ENCODE measurements at places on chromosomes 7 and 10.
A peak's percentile ranks its signal among the peaks of the same experiment; 100 is the strongest.

GRCh38 chr10:68106656-68107055 is 2.6 kb upstream of the MYPN start:
- DNase-seq: no peak

- no peak for DNase-seq
Measured at GRCh38 chr10:52145636-52146035, 168.4 kb upstream of the DKK1 start.

GRCh38 chr7:42010751-42011150 is 226.3 kb downstream of the GLI3 start:
- no peak for DNase-seq

GRCh38 chr7:75971961-75972763 is 22.2 kb downstream of the TMEM120A start:
- DNase-seq: no peak

GRCh38 chr10:79936625-79937615 is 12.0 kb downstream of the SFTPD start:
- no peak for DNase-seq

GRCh38 chr7:147813316-147813715 is 777.2 kb upstream of the C7orf33 start:
- DNase-seq: no peak

DNA sequence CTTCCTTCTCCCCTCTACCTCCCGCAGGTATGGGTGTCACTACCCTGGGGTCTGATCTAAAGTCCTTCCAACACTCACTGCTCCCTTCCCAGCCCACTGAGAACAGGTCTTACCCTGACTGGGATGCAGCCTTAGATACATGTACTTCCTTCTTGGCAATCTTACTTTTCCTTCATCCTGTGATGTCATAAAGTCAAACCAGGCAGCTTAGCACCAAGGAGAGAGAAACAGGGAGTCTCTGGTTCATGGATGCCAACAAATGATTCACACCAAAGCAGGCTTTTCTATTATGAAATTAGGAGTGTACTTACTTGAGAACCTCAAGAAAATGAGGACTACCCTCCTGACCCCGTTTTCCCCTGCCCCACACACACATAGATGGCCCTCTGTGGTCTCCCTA is 111.0 kb upstream of the KMT2E start:
- DNase-seq: no peak

DNA sequence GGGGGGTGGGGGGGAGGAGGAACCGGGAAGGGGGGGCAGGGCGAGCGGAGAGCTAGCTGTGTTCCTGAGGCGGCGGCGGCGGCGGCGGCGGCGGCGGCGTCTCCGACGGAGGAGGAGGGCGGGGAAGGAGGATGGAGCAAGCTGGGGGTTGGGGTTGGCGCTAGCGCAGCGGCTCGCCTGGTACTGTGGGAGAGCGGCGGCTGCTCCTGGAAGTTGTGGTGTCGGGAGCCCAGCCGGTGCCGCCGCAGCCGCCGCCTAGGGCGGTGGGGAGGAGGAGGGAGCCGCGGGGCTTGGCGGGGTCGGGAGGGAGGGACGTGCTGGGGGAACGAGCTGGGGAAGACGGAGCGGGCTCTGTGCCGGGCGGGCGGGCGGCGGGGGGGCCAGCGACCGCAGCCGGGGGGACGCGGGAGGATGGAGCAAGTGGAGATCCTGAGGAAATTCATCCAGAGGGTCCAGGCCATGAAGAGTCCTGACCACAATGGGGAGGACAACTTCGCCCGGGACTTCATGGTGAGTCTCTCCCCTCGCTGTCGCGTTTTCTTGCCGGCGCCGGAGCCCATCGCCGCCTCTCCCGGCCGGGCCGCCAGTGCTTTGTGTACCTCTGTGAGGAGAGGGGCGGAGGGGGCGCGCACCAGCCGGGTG is at the start of gene PTPN12:
Gene PTPN12, plus strand, starts transcription at position 160 of the 642 bp plus-strand sequence. Its CDS starts 252 bp downstream, at position 412.
- DNase-seq: peak; percentile 49

DNA sequence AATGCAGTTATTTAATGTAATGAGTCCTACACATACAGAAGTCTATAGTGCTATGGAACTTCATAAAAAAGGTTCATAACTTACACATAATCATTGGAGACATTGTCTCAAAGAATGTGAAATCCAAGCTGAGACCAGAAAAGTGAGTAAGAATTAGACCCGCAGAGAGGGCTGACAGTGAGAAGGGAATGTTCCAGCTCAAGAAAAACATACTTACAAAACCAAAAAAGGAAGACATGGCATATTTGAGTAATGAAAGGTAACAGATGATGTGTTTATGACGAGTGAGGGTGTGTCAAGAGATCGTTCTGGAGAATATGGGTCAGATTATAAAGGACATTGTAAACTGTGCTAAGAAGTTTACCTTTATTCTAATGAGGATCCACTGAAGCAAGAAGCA is 566.5 kb downstream of the ATRNL1 start:
- DNase-seq: no peak

GRCh38 chr10:18659125-18659818 is at the start of gene ARL5B:
ARL5B (plus strand) TSS chr10:18659431; CDS start chr10:18659638, 207 bp downstream.
- peak; percentile 96 for DNase-seq

DNA sequence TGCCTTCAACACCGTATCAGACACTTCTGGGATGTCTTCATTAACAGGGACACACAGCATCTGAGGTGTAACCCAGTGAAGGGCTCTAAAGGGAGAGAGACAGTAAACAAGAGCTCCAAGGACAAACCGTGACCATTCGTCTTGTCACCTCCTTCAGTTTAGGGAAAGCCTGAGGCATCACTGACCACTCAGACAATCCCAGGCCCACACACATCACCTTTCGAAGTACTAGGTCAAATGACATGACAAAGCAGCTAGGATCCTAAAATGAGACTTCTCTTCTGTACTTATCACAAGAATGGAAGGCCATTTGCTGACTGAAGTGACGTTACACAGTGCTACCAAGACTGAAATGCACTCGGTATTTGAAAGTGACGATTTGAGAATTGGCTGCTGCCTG is 200.7 kb upstream of the KCTD7 start:
- no peak for DNase-seq

DNA sequence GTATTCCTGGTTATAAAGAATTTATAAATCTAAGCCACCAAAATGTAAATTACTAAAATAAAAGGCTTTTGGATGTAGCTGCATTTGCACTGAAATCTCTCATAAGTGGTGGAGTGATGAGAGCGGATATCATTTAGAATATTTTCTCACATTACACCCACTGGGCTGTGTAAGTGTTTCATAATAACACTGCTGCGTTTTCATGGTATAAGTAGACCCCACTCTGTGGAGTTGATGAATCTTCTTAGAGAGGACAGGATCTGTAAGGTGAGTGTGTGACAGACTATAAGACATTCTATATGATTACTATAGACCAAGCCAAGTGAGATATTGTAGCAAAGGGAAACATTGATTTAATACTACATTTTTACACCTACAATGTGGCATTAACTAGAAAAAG is 1024.1 kb upstream of the LRRN3 start:
- no peak for DNase-seq

GRCh38 chr7:112266141-112266540 is 59.6 kb downstream of the ZNF277 start:
- DNase-seq: no peak

- no peak for DNase-seq
Measured at GRCh38 chr10:4082861-4083260, 297.9 kb upstream of the KLF6 start.

GRCh38 chr7:126533715-126534114 is 719.0 kb downstream of the GRM8 start:
- no peak for DNase-seq

- peak; percentile 68 for DNase-seq
Measured at GRCh38 chr10:90857635-90858460, at the start of gene HTR7. HTR7 (minus strand) TSS chr10:90858039; CDS start chr10:90857671, 368 bp downstream.

DNA sequence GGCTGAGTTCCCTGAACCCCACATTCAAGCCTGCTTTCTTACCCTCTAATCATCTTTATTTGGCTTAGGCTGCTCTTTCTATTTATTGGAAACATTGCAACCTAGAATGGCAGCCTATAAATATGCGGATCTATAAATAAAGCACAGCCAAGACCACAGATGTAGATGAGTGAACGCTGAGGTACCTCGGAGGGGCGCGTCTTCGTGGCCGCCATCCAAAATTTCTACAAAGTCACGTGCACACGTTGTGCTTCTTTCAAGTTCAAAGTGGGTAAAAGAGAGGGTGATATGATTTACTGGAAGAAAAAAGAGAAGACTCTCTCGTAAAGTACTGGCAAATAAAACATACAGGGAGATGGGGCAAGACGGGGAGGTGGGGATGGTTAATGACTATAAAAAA is 132.6 kb upstream of the RSU1 start:
- DNase-seq: no peak

GRCh38 chr10:786633-787474 is 97.4 kb upstream of the DIP2C start:
- DNase-seq: no peak

- DNase-seq: peak; percentile 39
Measured at GRCh38 chr10:3666525-3667302, 118.3 kb downstream of the KLF6 start.

DNA sequence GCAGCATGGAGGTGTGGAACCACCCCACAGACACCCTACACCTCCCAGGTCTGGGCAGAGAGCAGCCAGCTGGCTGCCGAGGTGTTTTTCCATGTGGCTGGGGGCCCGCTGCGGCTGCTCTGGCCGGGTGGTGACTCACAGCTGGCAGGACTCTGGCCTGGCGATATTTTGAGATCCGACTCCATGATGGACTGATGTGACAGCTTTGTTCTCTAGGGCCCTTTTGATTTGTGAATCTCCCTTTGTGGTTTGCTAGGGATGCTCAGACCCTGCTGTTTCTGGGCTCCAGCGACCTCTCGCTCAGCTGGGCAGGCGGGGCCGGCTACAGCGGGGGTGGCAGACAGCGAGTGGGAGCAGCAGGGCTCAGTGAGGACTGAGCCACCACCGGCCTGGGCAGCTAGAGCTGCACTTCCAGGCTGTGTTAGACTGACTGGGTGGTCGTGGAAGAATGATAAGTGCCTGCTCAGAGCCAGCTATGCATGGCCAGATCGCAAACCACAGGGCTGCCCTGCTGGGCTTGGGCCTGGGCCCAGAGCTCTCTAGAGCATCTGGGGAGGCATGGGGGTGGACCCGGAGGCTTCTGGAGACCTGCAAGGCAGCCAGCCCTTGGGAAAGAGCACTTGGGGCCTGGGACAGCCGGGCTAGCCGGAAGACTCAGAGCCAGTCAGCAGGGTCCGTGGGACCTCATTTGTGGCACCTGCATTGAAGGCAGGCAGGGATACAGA is 46.2 kb upstream of the GDF10 start:
- no peak for DNase-seq

DNA sequence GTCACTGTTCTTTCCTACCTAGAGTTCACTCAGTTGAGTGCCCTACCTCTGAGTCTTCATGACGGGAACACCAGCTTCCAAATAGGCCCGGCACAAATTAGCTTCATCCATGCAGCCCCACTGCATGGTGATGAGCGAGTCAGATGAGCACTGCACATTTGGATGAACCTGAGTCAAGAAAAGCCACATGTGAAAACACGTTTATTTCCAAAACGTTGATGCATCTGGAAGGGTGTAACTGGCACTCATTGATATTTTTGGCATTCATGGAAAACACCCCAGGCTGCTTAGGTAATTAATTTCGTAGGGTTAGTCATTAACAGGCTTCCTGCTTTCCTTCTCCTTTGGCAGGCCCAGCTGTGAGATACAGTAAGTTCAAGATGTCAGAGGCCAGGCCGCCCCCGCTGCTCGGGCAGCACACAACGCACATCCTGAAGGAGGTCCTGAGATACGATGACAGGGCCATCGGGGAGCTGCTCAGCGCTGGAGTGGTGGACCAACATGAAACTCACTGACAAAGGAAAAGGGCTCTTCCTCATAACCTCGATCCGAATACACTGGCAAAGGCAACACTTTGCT is 725.2 kb downstream of the SUGCT start:
- no peak for DNase-seq

GRCh38 chr7:69889976-69890351 is 291.7 kb downstream of the AUTS2 start:
- no peak for DNase-seq

GRCh38 chr10:77899080-77899477 is 27.5 kb downstream of the DLG5 start:
- DNase-seq: no peak

DNA sequence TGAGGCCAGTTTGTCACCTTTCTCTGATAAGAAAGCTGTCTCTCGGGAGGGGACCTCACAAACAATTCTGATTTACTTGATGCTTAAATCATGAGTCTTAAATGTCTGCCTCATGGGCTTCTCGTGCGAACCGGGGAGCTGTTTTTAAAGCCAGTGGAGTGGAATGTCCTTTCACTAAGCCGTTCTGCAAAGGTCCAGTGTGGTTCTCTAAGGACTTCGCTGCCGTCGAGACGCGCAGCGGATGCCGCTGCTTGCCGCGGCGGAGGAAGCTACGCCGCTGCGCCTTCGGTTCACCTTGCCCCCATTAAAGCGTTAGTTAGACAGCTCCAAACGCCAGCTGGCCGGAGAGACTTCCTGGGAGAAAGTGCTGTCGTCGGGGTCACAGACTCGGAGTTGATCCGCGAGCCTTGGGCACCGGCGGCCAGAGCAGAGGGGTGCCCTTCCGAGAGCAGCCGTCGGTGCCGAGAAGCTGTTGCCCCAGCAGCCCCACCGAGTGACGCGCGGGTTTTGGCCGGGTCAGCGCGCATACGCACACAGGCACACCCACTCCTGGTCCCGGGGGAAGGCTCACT is 1.3 kb upstream of the HMX3 start:
- no peak for DNase-seq

GRCh38 chr7:74185016-74185415 is 10.9 kb downstream of the EIF4H start:
- no peak for DNase-seq

GRCh38 chr10:131280101-131280500 is 31.4 kb downstream of the TCERG1L start:
- no peak for DNase-seq

DNA sequence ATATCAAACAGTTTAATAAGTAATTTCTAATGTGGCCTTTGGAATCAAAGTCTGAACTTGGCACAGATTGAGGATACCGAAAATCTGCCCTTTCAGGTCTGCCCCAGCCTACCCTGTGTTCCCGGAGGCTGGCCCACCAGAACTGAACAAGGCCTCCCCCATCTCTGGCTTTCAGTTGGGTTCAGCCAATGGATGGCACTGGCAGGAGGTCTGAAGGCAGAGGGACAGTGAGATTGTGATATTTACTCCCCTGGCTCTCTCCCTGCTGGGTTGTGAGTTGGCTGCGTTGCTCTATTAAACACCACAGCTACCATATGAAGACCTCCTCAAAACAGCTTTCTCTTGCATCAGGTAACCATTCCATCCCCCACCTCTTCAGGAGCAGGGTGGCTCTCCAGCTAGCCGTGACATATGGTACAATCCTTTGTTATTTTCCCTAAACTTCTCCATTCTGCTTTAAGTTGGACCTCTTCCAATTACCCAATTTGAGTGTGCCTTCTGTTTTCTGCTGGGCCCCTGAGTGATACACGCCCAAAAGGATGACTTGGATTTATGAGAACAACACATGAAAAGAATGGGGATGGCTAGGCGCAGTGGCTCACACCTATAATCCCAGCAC is 28.1 kb downstream of the DNMBP start:
- no peak for DNase-seq

- no peak for DNase-seq
Measured at GRCh38 chr10:95327367-95327766, 36.6 kb upstream of the PDLIM1 start.

DNA sequence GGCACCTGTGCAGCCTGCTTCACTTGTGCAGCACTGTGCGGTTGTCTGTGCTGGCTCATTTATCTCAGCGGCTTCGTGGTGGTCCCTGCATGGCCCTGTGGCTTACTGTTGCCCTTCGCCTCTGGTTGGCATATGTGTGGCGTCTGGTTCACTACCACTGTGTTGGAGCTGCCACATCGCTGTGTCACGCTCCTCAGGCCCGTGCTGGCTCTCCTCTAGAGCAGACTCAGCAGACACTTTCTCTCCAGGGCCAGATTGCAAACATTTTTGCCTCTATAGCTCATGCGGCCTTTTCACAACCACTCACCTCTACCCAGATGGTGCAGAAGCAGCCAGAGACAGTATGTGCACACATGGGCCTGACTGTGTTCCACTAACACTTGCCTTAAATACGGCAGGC is 37.9 kb downstream of the PPP2R2D start:
- no peak for DNase-seq

Data from stimulated activated CD4-positive, alpha-beta T cell treated with anti-CD3 and anti-CD28 coated beads, Interleukin-2, amount 100 ng/mL, for 24 hours (primary cell).